T47D (cell line): ENCODE measurements at places on chromosomes 5 and 9.

DNA sequence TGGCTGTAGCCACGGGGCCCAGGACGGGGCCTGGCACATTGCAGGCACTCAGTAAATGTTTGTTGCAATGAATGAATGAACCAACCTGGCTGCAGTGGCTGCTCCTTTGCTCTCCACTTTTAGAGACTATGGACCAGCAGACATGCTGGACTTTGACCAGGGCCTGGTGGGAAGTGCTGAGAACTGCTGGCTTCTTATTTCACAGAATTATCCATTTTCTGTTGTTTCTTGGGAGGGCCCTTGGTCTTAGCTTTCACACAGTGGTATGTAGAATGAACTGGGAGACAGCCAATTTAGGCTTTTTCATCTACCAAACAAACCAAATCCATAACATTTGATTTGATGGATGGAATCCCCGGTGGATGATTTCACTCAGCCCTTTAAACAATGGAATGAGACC lies 78.0 kb upstream of the LHFPL2 start:
- no peak for DNase-seq

GRCh38 chr5:98933445-98934072 lies 4.8 kb upstream of the CHD1 start:
- DNase-seq: no peak

- DNase-seq: peak; percentile 28
Observed at GRCh38 chr5:6201631-6202030, 176.7 kb downstream of the MED10 start.

- DNase-seq: no peak
Observed at GRCh38 chr5:55621229-55621628, 86.5 kb upstream of the PLPP1 start.

- no peak for DNase-seq
Observed at GRCh38 chr9:21569721-21570120, 87.6 kb upstream of the IFNE start.

GRCh38 chr9:3708751-3709150 lies 182.9 kb upstream of the RFX3 start:
- no peak for DNase-seq

DNA sequence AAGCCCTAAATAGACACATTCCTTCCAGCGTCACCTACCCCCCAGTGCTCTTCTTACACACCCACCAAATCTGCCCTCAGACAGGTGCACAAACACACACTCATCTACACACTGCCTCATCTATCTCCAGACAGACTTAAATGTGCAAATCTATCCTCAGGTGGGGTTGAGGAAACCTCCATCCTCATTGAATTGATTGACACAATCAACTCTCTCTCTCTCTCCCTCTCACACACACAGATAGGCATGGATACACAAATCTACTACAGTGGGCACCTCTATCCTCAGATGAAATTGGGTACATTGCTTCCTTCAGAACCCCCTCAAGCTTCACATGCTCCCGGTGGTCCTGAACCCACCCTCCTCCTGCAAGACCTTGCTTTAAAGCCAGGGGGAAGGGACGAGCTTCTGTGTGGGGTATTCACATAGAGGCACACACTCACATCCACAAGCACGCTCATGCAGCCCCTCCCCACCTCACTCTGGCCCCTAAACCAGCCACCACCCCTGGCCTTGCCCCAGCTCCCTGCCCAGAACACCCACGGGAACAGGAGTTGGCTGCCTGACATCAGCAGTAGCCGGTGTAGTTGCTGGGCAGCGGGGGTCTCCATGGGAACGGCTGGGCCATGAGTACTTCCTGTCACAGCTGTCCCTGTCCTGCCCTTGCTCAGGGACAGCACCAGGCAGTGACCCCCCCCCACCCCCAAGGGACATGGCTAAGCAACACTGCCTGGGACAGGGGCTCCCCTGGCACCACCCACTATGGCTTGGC lies 22.8 kb downstream of the PCDH1 start:
- DNase-seq: no peak

DNA sequence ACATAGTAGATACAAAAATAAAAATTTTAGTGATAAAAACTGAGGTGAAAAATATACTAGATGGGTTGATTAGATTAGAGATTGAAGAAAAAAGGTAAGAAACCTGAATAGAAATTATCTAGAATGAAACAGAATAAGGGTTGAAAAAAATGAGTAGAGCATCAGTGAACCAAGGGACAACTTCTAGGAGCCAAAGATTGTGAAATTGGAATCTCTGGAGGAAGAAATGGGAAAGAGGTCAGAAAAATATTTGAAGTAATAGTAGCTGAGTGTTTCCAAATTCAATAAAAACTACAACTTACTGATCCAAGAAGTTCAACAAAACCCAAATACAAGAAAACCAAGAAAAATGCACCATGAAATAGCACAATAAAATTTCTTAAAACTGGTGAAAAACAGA lies 116.6 kb upstream of the STARD4 start:
- no peak for DNase-seq

DNA sequence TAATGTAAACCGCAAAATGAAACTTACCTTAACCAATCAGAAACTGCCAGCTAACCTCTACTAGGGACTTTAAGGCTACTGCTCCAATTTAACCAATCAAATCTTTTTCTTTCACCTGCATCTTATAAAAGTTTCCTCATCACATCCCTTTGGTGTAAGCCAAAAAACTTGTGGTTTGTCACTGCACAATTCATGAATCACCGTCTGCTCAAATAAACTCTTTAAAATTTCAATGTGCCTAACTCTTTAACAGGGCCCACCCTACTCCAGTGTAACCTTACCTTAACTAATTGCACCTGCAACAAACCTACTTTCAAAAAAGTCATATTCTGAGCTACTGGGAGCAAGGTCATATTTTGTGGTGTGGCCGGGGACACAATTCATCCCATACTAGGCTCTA lies 172.2 kb upstream of the GRAMD2B start:
- no peak for DNase-seq

GRCh38 chr9:68749579-68750159 lies 44.6 kb downstream of the PIP5K1B start:
- DNase-seq: no peak

- no peak for DNase-seq
Observed at GRCh38 chr5:59800347-59800893, 93.1 kb downstream of the PDE4D start.

- no peak for DNase-seq
Observed at GRCh38 chr5:43154469-43154868, 33.8 kb downstream of the ZNF131 start.

DNA sequence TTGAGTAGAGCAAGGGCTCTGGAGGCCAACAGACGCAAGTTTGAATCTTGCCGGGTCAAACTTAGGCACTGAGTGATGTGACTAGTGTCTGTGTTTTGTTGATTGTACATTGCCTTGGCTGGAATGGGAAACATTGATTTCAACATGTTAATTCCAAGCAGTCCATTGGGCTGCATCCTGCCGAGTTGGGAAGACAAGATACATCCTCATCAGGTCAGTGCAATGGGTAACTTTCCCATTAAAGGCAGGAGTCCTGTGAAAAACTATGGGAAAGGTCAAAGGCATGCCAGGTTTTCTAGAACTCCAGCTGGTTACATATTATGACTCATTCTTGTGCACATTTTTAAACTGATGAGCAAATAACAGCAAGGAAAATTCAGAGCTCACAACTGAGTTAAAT lies 126.5 kb upstream of the ABCA1 start:
- no peak for DNase-seq

DNA sequence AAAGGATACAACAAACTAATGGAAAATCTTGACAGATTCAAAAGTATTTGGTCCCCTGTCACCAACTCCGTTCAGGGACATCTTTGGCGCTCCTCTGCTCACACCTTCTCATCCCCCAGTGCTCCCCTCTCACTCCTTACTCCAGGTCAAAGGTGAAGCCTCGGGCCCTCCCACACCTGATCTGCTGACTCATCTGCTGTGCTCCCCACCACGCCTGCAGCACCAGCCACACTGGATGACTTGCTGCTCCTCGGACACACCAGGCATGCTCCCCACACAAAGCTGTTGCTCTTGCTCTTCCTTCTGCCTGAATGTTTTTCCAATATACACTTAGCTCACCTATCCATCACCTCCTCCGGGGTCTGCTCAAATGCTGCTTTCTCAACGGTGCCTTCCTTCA lies 123.4 kb downstream of the ESM1 start:
- DNase-seq: no peak

DNA sequence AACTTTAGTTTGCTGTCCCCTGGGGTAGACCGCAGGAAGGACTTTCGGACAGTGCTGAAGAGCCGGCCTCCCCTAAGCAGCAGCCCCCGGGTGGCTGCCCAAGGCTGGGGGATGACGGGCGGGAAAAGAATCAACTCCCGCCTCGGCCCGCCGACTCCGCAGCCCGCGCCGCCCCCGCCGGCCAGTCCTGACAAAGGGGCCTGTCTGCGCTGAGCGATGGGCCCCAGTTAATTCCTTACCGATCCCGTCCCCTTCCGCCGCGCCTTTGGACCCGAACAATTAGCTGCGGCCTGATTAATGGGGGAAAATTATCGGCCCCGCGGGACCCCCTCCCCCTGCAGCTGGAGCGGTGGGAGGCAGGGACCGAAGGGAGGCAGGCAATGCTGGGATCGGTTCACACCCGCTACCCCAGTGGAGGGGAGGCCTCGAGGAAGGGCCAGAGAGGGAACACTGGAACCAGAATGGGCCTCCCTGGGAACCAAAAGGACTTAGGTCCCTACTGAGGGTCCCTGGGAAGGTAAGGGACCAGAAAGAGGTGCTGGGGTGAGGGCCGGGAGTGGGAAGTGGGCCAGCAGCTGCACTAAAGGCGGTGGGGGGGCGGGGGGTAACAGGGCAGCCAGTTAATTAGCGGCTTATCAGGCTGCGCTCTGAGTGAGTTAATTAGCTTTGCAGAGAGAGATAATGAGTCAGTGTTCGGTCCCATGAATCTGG lies 4.2 kb downstream of the ARID3C start:
- DNase-seq: no peak

GRCh38 chr9:137021979-137022661 lies 5.9 kb downstream of the ABCA2 start:
- peak; percentile 100 for DNase-seq
